ENCODE measurements at places on chromosomes 6 and 20.

GRCh38 chr20:34334654-34335407, 28.2 kb upstream of the ITCH start:
- no peak for DNase-seq

DNA sequence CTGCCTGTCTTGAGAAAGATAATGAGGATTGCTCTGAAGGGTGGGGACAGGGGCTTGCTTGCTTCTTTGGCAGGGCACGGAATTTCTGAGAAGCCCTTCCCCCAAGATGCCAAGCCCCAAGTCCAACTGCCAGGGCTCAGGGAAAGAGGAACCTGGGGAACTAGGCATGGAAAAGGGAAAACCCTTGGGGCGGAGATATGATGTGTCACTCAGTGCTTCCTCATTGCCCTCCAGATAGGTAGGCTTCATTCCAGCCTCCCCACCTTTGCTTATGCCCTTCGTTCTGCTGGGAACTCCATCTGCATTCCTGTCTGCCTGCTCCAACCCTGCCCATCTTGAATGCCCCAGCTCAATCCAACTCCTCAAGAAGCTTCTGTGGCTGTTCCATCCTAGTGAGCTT, 61.2 kb downstream of the VEGFA start:
- no peak for DNase-seq

DNA sequence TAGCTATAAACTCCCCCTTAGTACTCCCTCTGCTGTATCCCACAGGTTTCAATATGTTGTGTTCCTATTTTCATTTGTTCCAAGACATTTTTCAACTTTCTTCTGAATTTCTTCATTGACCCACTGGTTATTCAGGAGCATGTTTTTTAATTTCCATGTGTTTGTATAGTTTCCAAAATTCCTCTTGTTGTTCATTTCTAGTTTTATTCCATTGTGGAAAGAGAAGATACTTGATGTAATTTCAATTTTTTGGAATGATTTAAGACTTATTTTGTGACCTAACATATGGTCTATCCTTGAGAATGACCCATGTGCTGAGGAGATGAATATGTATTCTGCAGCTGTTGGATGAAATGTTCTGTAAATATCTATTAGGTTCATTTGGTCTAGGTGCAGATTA, 497.2 kb downstream of the BCKDHB start:
- DNase-seq = no peak

GRCh38 chr6:79543411-79543810, 6.2 kb upstream of the LCA5 start:
- DNase-seq = no peak

DNA sequence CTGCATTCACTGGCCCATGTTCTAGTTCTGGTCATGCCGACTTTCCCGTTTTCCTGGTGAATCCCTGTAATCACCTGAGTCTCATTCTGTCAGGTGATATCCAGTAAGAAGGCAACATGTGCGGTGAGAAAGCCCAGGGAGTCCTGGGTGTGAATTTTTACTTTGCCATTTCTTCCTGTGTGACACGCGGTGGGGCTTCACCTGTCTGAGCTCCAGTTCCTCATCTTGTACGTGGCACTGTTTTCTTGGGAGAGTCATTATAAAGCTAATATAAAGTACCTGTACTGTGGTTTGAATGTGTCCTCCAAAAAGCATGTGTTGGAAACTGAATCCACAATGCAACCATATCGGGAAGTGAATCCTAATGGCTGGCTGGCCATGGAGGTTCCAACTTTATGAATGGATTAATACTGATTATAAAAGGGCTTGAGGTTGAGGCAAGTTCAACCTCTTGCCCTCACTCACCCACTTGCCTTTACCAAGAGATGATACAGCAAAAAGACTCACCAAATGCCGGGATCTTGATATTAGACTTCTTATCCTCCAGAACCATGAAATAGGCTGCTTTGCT, 5.1 kb downstream of the HLA-E start:
- DNase-seq = no peak

GRCh38 chr20:4112481-4113421, 97.4 kb upstream of the RNF24 start:
- DNase-seq = no peak

GRCh38 chr20:32804022-32804715, 15.6 kb upstream of the MAPRE1 start:
- DNase-seq = no peak
